Umbilical cord (tissue), 2 donors: ENCODE measurements at places on chromosomes 5 and 9. TPM values are rescaled to one million over a fixed set of nuclear protein-coding genes. Genes with fewer than 3 reads are reported as not detected.

DNA sequence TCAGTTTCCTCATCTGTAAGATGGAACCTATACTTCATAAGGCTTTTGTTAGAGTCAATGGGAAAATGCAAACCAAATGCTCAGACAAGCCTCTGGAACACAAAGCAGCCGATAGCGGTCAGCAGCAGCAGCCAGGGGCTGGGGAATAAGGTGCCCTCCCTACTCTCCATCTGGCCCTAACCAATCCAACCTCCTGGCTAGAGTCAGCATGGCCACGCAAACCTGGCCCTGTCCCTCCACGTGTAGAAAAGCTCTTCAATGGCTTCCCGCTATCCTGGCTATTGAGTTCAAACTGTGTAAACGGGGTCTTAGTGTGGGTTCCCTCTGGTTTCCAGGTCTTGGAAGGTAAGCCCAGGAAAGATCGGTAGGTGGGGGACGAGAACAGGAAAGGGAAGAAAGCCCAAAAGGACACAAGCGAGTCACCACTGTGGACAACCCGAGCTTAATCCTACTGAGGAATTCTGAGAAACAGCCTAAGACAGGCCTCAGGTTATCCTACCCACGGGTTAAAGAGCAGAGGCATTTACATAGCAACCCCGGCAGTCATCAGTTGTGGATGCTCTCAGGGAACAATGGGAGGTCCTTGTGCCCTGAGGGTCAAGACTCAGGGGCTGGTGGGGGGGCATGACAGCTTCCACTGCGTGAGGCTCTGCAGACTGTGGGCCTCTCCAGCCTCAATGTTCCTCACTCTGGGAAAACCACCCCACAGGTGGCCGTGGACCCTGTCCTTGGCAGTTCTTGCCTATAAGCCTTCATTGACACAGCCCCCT lies 30.9 kb downstream of the FABP6 start:
- DNase-seq, result no peak

Gene CRHBP
- total RNA-seq, result 0.96 TPM

Gene HTR4
- 1.7 TPM for total RNA-seq

Gene TAF11L10
- total RNA-seq, result 16.4 TPM

Gene SLC34A3
- not detected for total RNA-seq
